ENCODE measurements at places on chromosomes 7 and 10.

DNA sequence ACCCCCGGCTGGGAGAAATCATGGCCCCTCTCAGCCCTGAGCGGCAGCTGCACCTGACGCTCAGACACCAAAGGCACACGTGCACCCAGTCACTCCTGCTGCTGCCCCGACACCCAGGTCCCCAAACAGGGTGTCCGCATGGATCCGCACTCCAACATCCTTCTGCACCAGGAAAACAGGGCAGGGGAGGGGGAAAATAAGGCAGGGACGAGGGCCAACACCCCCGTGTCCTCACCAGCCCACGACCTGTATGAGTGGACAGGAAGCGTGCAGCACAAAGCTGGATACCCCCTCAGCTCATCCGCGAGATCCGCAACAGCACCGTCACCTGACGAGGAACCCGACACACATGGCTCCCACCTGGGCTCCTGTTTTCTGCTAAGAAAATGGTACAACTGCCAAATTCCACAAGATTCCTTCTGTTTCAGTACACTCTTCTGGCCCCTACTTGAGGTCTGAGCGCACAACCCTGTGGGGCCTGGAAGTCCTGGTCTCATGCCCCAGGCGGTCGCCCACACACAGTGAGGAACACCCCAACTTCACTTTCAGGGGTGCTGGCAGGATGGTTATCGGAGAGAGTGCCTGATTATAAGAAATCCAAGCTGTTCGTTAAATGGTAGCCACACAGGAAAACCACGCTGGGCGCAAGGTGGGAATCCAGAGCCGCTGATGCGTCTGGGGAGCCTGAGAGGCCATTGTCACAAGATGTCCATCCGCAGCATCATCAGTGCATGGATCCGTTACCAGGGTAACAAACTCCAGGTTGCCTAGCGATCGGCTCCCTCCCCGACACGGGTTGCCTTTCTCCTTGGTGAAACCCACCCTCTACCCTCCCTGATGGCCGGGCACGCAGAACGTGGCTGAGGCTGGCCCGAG is 63.6 kb downstream of the ZRANB1 start:
- DNase-seq = no peak

DNA sequence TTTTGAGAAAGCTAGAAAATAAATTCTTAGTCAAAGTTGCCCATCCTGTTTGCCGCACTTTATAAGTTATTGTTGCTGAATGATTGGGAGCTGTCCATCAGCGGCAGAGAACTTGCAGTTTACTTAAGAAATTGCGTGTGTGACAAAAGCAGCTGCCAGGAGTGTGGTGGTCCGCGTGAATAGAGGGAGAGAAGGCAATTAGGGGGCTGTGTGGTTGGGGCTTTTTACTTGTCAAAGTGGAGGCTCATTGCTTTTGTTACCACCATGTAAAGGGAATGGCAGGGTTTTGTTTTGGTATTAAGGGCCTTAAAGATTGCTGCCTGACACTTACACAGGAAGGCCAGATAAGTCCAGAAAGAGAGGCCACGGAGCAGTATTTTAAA is 177.8 kb downstream of the TCF7L2 start:
- DNase-seq = no peak

GRCh38 chr7:77242068-77242467 is 42.4 kb upstream of the FGL2 start:
- no peak for DNase-seq

DNA sequence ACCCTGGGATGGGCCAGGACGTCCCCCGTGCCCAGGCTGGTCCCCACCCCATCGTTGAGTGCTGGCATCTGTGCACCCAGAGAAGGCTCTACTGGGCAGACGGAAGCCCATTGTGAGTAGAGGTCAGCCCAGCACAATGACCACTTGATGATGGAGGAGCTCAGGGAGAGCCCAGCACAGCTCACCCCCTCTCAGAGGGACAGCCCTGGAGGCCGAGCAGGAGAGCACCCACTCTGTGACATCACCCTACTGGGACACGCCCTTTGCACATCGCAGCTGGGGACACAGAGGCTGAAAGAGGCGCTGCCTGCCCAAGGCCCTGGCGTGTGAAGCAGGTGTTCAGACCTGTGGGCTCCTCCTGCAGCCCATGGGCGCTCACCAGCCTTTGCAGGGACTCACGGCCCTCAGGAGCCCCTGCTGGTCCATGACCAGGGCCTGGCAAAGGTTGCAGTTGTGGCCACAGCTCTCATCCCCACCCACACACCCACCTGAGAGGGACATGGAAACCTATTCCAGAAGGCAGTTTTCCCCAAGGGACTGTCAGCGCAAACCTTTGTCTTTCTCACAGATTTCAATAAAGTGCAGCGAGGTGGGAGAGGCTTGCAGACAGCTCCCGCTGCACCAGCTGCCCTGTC is 67.2 kb upstream of the PPP2R2D start:
- no peak for DNase-seq

DNA sequence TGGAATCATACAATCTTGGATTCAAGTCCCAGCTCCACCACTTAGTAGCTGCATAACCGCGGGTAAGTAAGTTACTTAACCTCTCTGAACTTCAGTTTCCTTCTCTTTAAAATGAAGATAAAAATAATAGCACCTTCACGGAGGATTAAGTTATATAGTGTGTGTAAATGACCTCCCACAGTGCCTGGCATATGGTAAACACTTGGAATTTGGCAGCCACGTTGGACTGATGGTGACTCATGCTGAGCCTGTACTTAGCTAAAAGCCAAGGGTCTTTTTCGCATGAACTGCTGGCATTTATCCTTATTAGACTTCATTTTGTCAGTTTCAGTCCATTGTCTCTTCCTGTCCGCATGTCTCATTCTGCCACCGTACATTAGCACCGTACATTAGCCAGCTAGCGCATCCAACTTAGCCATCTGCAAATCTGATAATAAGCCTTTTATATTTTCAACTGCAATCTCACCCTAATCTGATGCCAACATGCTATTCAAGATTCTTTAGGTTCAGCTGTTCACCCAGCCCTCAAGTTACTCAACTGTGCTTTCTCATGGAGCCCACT is 11.2 kb downstream of the SLC13A4 start:
- DNase-seq = no peak

DNA sequence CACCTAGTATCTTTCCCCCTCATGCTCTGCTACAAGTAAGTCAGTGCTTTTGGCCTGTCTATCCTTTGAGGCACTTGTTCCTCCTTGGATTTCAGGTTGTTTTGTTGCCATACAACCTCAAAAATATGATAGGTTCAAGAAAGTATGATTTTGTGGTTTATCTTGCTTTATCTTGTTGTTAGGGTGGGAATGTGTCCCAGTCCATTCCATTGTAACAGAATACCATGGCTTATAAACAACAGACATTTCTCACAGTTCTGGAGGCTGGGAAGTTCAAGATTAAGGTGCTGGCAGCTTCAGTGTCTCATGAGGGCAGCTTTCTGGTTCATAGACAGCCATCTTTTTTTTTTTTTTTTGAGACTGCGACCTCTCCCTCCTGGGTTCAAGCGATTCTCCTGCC is 72.1 kb downstream of the TMEM270 start:
- DNase-seq = no peak

- no peak for DNase-seq
Observed at GRCh38 chr7:47702080-47702479, 120.2 kb upstream of the TNS3 start.

DNA sequence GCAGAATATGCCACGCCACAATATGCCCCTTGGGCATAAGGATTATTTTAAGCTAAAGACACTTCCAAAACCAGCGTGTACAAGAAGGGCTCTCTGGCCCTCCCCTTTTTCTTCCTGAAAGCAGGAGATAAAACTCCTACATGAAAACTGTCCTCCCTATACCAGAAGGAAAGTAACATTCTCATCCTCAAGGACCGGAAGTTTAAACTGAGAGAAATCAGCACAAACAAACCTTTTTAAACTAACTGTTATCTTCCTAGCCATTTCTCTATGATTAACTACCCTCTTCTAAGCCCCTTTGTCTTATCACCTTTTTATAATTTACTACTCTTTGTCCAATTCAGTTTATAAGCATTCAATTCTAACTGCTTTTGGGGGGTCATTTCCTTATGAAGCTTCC is 16.4 kb upstream of the RAPGEF5 start:
- no peak for DNase-seq

- no peak for DNase-seq
Observed at GRCh38 chr7:37986908-37987330, 66.5 kb downstream of the EPDR1 start.

- DNase-seq = no peak
Observed at GRCh38 chr10:36712695-36713094, 412.7 kb upstream of the ANKRD30A start.

GRCh38 chr7:30633223-30633622 is 38.5 kb downstream of the GARS1 start:
- no peak for DNase-seq

GRCh38 chr10:98419469-98420261 is 4.7 kb upstream of the PYROXD2 start:
- DNase-seq = no peak

GRCh38 chr10:25631471-25631870 is 302.6 kb upstream of the MYO3A start:
- DNase-seq = no peak

- DNase-seq = no peak
Observed at GRCh38 chr7:155808549-155809331, 3.5 kb downstream of the SHH start.

DNA sequence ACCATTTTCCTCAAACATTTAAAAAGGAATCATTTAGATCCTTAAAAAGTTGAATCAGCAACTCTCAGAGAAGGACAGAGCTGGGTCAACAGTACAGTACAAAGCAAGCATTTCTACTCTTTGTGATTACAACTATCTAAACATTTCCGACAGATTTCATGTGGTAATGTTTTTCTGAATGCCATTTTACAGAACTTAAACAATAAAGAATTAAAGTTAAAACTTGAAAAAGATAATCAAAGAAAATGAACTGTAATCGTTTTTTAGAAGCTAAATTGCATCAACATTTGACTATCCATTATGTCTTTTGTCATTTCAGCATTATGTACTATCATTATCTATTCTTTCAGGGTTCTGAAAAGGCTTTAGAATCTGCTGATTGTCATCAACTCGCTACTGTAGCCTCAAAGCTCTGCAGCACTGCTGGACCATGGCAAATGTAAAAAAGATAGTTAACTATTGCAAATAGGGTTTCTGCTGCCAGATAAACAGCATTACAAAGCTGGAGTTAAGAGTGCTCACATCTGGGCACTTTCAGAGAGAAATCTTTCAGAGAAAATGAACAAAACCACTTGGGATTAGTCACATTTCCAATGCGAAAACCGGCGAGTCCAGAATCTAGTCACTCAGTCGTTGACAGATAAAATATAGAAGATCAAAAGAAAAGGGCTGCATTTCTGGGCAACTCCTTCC is 160.4 kb upstream of the LAMB4 start:
- DNase-seq = no peak

GRCh38 chr7:85055906-85056305 is 130.9 kb downstream of the SEMA3D start:
- DNase-seq = no peak

GRCh38 chr10:104318810-104319741 is 19.2 kb downstream of the ITPRIP start:
- no peak for DNase-seq

- DNase-seq = no peak
Observed at GRCh38 chr7:35701287-35701900, 6.5 kb upstream of the HERPUD2 start.

DNA sequence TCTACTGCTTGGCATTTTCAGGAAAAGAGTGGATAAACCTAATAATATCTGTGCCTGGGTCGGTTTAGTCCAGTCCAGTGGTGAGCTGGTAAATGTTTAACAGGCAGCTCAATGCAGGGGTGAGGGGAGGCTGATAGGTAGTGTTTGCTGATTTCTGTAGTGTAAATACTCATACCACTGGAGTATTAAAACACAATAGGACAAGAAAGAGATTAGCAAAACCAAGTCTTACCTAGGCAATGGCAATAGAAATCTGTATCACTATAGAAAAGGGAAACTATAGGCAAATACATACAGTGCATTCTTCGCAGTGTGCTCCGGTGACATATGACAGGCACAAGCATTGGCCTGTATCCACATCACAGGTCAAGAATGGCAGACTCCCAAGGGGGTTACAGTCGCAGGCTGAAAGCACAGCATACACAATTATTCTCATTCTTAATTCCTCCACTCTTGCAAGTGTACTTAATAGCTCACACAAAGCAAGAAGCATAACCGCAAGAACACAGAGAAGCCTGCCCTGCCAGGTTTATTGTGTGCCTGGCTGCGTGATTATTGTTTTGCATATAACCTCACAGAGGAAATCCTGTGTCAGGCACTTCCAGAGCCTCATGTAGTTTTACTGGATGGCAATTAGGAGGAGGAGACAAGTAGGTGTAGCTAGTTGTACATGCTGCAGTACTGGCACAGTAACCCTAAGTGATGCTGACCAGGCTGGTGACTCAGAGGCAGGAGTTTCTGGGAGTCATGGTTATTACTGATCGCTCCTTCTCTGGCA is 35.0 kb downstream of the LAMB4 start:
- DNase-seq = no peak

DNA sequence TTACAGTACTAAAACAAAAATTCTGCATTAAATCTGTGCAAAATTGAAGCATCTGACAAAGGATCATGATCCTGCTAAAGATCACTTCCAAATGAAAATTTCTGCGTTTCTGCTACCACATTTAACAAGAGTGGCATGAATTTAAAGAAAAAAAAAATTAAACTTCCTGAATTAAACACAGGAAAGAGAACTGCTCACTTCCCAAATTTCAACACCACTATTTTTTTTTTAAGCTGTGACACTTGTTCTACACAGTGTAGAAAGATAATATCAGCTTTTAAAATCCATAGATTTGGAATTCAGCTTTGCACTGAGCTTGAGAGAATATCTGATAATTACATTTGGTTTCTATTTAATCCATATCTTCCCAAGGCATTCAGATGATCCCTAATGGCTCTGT is 73.6 kb downstream of the EPC1 start:
- DNase-seq = no peak

DNA sequence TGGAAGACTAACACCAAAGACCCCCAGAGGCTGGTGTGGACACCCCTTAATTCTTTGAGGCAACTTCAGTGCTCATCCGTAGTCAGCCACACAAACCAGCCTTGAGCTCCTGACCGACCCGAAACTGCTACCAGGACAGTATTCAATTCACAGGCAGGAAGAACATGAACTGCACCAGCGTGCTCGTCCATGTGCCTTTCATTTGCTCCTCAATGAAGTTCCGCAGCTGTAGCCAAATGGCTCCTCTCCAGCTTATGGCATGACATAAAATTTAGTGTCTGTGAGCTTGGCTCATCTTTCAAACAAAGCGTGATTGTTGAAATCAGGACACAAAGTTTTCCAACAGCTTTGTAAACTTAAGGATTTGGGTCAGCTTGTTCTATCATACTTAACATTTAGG is 144.1 kb upstream of the FAM171A1 start:
- no peak for DNase-seq
